KG1 (cell line): ENCODE measurements at places on chromosomes 7 and 10.
A peak's percentile ranks its signal among the peaks of the same experiment; 100 is the strongest.

DNA sequence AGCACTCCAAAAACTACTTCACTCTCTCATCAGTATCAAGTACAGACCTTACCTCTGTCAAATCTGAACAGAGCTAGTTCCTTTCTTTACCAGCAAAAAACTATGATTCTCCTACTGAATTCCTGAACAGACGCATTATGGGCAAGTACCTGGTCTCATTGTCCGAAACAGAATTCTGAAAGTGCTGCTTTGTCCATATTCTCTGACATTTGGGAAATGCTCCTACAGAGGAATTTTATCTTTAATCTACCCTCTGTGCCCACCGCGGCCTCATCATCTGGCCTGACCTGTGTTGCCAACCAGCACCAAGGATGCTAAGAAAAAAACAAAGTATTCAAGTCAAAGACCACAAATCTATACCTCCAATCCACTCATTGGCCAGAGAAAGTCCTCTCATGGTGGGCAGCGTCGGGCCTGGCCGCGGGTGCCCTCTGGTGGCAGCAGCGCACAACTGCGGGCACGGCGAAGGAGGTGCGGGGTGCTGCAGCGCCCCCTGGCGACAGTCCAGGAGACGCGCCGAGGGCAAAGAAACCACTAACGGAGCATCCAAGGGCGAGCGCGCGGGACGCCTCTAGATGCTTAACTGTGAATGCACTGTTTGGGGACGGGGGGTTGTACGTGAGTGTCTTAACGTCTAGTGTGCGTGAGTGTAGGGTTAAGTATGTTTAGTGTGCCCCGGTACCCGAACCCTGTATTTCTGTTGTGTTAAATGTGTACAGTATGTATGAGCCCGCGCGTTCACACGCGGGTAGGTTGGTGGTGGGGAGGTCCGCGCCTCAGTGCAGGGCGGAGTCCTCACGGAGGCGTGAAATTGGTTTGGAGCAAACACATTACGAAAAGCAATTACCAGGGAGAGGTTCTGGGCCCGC lies 5.0 kb upstream of the GBX1 start:
- DNase-seq, result peak; percentile 61

GRCh38 chr10:23432166-23432565 lies 6.7 kb upstream of the OTUD1 start:
- no peak for DNase-seq

GRCh38 chr7:105185290-105186010 lies 171.4 kb downstream of the KMT2E start:
- DNase-seq, result no peak

- no peak for DNase-seq
These were observed 281.1 kb upstream of the SP4 start for GRCh38 chr7:21146642-21147423.

DNA sequence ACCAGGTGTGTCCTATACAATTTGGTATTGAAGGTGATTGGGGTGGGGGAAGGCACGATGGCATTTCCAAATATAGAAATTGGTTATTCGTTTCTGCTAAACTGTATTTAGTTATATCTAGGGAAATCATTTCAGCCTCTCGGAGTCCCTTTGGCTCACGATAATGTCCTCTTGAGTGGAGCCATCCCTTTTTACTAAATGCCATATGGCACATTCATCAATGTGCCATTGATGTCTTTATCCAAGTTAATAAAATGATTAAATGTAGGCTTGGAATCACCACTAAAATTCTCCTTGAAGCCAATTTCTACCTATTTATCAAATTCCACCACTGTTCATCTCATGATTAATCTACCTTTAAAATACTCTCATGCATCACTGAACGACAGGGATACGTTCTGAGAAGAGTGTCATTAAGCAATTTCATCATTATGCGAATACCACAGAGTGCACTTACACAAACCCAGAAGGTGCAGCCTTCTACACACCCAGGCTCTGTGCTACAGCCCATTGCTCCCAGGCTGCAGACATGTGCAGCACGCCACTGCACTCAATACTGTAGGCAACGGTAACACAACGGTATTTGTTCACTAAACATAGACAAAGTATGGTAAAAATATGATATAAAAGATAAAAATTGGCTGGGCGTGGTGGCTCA lies 219.2 kb upstream of the C7orf33 start:
- DNase-seq, result no peak

DNA sequence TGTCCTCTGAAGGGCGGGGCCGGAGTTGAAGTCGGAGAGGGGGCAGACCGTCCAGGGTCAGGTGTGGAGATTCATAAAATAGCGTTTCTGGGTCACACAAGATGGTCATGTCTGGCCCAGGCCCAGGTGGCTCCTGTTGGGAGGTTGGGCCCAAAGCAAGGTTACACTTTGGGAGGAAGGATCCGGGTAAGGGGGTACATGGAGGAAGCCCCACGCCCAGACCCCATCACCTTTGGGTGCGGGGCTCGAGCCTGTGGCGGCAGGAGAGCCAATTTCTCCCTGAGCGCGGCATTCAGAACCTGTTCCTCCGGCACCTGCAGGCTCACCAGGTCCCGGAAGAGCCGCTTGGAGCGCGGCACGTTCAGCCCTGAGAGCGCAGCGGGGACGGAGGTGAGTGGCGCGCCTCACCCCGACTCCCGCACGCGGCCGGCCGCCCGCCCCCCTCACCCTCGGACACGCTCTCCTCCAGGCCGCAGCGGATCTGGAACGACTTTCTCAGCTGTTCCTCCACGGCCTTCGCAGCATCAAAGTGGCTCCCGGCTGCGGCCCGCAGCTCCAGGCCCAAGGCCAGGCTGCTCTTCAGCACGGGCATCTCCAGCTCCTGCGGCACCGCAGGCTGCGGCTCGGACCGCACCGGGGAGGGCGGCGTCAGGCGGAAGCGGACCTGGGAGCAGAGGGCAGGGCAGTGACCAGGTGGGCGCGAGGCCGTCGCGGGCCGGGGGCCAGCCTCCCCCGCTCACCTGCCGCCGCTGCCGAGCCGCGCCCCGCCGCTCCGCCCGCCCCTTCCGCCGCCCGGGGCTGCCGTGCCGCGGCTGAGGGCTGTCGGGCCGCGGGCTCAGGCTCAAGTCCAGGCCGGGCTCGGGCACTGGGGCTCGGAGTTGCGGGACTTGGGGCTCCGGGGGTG lies 644 bp downstream of the PPP1R35 start:
- DNase-seq, result no peak

GRCh38 chr7:21326241-21326640 lies 101.6 kb upstream of the SP4 start:
- no peak for DNase-seq

GRCh38 chr7:50119815-50120637 lies 27.0 kb upstream of the ZPBP start:
- DNase-seq, result peak; percentile 8

DNA sequence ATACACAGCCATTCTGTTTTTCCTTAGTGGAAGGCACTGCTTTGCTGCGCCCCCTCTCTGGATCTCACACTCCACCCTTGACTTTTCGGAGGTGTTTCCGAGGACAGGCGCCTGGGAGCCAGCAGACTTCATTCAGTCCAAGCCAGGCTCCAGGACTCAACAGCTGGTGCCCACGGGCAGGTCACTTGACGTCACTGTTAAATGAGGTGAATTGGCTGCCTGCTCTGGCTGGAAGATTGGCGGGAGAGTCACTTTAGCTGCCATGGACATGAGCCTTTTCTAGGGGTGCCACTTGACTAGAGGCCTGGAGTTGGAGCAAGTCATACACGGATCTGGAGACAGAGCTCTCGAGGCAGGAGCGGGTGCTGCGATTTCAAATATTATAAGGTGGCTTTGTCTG lies 3.2 kb downstream of the HTRA1 start:
- DNase-seq, result no peak

DNA sequence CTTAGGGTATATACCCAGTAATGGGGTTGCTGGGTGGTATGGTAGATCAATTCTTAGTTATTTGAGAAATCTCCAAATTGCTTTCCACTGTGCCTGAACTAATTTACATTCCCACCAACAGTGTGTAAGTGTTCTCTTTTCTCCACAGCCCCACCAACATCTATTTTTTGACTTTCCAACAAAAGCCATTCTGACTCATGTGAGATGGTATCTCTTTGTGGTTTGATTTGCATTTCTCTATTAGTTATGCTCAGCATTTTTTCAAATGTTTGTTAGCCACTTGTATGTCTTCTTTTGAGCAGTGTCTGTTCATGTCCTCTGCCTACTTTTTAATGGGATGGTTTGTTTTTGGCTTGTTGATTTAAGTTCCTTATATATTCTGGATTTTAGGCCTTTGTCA lies 66.4 kb downstream of the MGAM2 start:
- DNase-seq, result no peak

DNA sequence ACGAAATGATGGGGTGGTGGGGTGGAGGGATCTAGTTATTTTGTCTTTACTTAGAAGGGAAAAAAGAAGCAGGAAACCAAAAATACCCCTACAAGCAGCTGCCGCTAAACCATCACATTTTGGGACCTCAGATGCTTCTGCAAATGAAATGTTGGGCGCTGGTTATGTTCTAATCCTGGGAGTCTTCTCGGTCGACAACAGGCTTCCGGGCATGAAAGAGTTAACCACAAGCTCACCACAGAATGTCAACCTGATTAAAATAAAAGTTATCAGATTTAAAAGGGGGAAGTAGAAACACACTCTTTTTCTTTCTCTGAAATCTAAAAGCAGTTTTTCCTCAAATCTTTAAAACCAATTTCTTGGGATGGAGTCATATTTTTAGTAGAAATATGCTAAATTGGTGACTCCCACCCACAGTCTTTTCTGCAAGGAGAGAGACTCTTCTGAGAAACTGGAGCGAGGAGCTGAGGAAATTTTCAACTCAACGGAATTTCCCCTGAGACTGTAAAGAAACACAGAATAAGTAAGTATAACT lies 16.8 kb downstream of the IL2RA start:
- DNase-seq, result peak; percentile 44

DNA sequence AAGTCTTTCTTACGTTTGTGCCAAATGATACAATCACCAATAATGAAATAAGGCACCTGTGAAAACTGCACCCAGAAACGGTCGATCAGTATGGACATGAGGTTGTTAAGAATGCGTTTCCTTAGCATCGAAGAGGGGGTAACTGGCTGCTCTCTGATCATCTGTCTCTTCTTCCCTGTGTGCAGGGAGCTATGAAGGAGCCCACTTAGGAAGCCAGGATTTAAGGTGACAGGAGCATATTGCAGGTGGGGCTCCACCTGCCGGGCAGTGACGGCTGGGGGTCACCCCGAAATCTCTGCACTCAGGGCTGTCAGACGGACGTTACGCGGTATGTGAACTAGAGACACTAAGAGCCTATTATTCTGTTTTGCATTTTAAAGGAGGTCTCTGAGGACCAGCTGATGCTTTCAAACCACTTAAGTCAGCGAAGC lies 64.5 kb downstream of the CARD11 start:
- no peak for DNase-seq

DNA sequence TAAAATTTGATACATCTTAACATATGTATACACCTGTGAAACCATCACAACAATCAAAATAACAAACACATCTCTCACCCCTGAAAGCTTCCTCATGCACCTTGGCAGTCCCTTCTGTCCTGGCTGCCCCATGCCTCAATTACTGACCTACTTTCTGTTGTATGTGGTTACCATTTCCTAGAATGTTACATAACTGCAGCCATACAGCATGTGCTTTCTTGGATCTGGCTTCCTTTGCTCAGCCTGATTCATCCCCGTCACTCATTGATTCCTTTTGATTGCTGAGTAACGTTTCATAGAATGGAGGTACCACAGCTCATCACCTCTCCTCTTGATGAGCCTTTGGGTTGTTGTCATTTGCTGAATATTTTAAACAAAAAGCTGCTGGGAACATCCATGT lies 165.3 kb downstream of the CELF2 start:
- no peak for DNase-seq

DNA sequence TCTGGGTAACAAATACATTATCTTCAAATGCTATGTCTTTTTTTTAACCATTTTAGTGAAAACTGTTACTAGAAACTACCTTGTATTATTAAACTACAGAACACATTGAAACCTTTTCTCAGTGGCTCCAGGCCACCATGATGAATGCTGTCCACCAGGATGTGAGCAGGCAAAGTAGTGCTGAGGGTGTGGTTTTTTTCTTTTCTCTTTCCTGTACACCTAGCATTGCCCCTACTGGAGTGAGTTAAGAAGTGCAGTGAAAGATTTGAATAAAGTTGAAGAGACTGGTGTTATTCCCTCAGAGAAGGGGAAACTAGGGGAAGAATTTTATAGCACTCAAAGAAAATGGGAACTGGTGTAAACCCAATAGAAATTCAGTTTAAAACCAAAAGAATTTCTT lies 120.0 kb upstream of the SAMD8 start:
- no peak for DNase-seq

DNA sequence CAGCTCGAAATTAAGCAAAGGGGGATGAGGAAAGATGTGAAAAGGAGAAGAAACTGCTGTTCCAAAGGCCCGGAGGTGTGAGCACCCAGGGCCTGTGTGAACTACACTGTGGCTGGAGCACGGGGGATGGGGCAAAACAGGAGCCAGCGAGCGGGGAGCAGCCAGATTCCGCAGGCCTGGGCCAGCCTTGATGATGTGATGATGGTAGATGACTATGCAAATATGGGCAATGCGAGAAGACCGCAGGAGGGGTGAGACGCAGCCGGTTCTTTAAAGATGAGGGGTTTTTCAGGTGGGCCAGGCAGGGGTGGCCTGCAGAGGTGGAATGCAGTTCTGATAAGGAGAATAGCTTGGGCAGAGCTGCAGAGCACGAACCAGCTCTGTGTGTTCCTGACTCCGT lies 61.5 kb downstream of the LANCL2 start:
- DNase-seq, result no peak

DNA sequence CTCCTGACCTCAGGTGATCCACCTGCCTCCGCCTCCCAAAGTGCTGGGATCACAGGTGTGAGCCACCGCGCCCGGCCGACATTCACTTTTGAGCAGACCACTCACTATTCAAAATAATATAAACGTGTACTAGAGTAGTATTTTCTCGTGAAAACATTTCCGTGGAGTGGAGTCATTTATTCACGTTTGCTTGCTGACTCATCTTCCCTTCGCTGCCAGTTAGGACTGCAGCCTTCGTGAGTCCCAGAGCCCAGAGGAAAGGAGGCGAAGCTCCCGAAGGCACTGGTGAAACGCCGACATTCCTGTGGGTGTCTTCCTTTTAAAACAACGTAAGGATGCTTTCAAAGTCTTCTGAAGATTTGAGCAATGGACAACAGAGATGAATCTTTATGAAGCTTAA lies 10.9 kb upstream of the INPP5A start:
- no peak for DNase-seq

GRCh38 chr10:100576282-100576635 lies 40.5 kb downstream of the HIF1AN start:
- no peak for DNase-seq

GRCh38 chr7:132190683-132191082 lies 385.6 kb downstream of the PLXNA4 start:
- DNase-seq, result no peak

GRCh38 chr10:55203319-55203718 lies 402.3 kb upstream of the PCDH15 start:
- DNase-seq, result no peak
